ENCODE measurements at places on chromosomes 2 and 18.

- DNase-seq = no peak
Measured at GRCh38 chr2:143528021-143528420, 398.8 kb downstream of the ARHGAP15 start.

- no peak for DNase-seq
Measured at GRCh38 chr2:61367177-61367576, 103.7 kb downstream of the USP34 start.

- no peak for DNase-seq
Measured at GRCh38 chr18:62341473-62341872, 16.4 kb downstream of the TNFRSF11A start.

DNA sequence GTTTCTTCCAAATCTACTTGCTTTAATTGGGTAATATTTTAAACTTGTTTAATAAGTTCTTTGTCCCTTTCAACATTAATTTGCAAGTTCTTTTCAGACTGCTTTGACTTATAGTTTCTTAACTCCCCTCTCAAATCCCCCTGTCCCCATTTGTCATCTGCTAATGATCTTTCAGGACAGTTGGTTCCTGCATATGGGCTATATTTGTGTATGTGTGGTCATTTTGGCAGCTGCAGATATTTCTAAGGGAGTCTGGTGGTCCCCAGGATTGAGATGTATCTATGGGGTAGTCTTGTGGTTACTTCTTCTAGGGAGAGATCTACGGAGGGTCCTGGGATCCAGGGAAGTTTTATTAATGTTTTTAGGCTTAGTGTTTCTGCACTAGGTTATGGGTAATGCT, 120.6 kb upstream of the SP3 start:
- DNase-seq = no peak

DNA sequence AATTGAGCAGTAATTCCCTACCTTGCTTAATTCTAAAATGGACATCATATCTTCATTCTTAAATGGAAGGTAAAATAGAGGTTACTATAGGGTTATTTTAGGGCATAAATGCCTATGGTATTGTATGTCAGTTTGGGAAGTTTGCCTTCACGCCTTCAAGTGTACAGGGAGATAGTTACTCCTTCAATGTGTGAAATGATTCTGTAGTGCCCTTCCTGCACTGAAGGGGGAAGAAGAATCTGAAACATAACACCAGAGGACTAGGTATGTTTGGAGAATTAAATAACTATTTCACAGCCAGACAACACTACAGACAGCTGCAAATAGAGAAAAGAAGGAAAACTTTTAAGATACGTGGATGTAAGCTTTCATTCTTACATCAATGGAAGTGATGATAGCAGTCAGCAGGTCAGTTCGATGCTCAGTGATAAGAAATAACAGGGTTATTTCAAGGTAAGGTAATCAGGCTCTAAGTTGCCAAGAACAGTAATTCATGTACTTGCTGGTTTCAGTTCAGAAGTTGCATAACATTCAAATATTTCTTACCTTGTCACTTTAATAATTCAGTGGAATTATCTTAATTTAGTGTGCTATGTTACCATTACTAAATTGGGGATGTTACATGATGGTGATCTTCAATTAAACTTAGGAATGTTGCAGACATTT, 4.0 kb downstream of the PKP4 start:
- DNase-seq = no peak

DNA sequence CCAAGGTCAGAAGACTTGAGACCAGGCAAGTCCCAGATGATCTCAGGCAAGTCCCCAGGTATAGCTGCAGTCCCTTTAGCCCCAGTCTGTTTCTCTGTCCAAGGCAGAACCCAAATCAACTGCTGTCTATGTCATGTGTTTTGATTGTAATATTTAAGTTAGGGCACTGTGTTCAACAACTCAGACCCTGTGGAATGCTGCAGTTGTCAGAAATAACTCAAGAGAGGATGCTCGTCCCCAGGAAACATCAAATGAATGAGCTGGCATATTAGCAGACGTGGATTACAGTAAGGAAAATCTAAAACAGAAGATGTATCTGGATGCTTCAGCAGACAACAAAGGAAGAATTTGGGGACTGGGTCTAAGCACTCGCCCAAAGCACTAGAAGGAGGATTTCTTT, 70.1 kb downstream of the BCL11A start:
- DNase-seq = no peak

- DNase-seq = no peak
Measured at GRCh38 chr2:824524-824923, 126.1 kb upstream of the SNTG2 start.

- no peak for DNase-seq
Measured at GRCh38 chr2:67899187-67899586, 163.6 kb downstream of the C1D start.

GRCh38 chr2:232538671-232539070, 821 bp upstream of the CHRNG start:
- no peak for DNase-seq
